ENCODE measurements at places on chromosomes 2 and 18.

- no peak for DNase-seq
Observed at GRCh38 chr2:50727636-50728339, 304.1 kb downstream of the NRXN1 start.

- DNase-seq = no peak
Observed at GRCh38 chr2:131044075-131044756, 49.0 kb downstream of the FAM168B start.

- DNase-seq = no peak
Observed at GRCh38 chr2:201452058-201452921, 750 bp downstream of the STRADB start.

- DNase-seq = no peak
Observed at GRCh38 chr2:239309398-239310245, 91.2 kb downstream of the HDAC4 start.

- no peak for DNase-seq
Observed at GRCh38 chr2:88668862-88669261, 22.6 kb upstream of the RPIA start.

All from NB4 (cell line).